ENCODE measurements at places on chromosomes 12 and 14.

- DNase-seq, result no peak
These were observed 140.5 kb downstream of the ZFP36L1 start for GRCh38 chr14:68652433-68652690.

DNA sequence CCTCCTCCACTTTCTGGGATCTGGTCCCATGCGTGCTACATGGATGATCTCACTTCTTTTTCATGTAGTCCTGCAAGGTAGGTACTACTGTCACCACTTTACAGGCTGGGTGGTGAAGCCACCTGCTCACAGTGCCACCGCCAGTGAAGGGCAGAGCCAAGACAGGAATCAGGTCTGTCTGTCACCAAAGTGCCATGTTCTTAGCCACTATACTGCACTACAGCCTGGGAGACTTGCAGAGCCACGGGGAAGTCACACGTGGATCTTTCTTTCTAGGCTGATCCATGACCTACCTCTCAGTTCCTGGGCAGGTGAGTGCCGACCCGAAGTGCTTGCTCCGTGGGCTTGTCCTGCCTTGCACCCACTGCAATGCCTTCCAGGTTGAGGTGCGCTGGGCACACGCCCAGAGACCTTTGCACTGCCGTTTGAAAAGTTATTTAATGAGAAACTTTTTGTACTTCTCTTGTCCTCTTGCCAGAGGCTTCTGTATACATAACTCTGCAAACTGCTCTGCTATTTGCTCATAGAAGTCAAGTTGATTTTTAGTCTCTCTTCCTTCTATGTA lies 19.7 kb upstream of the CLMN start:
- no peak for DNase-seq

GRCh38 chr14:50860478-50861086 lies 11.3 kb upstream of the ABHD12B start:
- DNase-seq, result peak; percentile 82

GRCh38 chr14:90062127-90062794 lies 467 bp downstream of the KCNK13 start:
- DNase-seq, result no peak

GRCh38 chr14:45034730-45035129 lies 49.2 kb upstream of the PRPF39 start:
- DNase-seq, result no peak

DNA sequence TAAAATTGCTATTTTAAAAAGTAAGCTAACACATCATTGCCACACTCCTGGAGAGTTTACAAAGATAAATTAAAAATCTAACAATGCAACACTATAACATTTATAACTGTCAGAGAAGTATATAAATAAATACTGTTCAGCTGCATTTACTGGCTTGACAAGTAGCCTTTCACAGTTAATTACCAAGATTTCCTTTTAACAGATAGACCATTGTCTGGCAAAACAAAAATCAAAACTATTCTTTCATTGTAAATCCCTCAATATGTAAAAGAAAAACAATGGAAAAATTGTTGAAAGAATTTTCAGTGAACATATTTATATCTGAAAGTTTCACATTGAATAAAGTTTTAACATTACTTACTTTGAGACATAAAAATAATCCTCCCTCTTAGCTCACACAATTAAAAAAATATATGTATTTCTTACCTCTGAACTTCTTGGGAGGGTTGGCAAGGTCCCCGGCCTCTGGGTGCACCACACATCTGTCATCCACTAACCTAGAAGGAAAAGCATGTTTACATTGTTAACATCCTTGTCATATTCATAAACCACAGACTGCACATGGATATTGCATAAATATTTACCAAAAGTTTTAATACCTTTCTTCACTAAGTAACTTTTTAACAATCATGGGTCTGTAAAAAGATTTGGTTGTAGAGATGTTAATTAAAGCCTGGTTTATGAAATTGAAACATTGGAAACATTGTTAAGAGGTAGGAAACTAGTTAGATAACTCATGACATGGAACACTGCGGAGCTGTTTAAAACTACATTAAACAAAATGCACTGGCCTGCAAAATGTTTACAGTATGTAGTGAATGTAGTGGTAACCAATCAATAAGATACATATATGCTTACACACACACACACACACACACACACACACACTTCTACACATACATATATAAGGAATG lies 43.0 kb downstream of the ITPR2 start:
- DNase-seq, result no peak

DNA sequence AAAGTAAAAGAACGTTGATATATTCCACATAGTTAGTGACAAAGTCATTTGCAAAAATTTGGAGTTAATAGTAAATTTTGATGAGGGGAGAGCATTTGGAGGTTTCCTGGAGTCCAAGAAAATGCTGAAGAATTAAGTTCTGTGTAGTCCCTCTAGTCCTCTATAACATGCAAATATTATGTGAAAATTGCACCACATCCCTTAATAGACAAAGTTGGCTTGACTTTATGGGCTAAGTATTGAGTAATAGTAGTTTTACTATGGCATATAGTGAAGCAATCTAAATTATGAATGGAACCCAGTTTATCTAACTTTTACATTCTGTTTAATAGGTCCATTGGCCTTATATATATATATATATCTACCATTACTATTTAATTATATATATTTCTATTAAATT lies 66.4 kb upstream of the DCN start:
- DNase-seq, result peak; percentile 71

DNA sequence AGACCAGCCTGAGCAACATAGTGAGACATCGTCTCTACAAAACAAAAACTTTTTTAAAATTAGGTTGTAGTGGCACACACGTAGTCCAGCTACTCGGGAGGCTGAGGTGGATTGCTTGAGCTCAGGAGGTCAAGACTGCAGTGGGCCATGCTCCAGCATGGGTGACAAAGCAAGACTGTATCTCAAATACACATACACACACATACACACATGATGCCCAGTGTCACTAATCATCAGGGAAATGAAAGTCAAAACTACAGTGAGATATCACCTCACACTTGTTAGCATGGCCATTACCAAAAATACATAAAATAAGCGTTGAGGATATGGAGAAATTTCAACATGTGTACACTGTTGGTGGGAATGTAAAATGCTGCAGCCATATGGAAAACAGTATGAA lies 33.2 kb upstream of the KICS2 start:
- DNase-seq, result no peak

DNA sequence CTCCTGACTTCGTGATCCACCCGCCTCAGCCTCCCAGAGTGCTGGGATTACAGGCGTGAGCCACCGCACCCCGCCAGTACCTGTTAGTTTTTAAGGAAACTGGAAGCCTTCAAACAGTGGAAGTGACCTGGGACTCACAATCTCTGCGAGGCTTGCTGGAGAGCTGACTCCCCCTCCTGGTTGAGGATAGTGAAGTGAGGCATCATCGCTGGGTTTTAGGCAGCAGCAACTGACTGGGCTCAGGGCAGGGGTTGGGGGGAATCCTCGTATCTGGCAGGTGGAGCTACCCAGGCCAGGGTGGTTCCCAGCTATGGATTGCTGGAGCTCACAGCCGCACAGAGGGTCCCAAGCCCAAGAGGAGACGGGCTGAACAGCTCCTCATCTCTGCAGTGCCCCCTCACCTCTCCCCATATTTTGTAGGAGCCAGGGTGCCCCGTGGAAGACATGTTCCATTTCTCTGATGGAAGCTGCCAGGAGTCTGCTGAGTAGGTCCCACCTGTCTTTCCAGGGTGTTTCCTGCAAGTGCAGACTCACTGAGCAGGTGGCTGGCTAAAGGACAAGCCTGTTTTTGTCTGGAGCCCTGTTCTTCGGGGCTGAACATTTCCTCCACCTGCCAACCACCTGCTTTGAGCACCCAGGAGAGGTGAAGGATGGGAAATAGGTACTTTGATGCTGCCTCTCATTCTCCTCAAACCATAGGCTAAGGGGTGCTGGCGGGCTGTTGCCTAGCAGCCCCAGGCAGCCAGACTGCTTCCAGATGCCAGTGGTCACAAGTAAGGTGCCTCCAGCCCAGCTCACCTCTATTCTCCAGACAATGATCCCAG lies 3.1 kb downstream of the AVIL start:
- no peak for DNase-seq

DNA sequence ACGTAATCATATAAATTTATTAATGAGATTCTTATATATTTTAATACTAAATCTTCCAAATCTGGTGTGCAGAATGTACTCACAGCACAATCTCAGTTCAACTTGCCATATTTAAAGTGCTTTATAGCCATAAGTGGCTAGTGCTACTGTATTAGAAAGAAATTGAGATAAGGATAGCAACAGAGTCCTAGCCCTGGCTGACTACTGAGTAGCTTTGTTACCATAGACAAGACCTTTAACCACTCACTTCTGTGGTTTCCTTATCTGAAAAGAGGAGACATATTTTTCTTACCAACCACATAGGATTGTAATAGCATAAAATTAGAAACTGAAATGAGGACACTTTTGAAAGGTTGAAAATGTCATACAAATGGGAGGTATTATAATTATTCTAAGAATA lies 2.0 kb upstream of the CHURC1 start:
- no peak for DNase-seq

GRCh38 chr12:5459051-5459782 lies 27.3 kb downstream of the NTF3 start:
- no peak for DNase-seq

DNA sequence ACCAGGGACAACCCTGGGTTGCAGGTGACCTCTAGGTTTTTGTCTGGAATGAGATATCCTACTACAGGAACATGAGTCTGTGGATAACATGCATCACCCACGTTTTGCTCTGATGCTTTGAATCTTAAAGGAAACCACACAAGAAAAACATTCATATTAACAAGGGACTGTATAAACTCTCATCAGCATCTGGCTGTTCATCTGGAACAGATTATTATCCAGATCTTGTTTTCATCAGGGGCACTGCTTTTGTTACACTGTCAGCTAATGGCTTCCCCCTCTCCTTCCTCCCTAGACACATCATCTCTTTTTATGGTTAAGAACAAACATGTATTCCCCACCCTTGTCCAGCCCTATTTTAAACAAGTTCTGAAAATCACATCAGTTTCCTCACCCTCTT lies 1095.7 kb downstream of the AACS start:
- peak; percentile 70 for DNase-seq

DNA sequence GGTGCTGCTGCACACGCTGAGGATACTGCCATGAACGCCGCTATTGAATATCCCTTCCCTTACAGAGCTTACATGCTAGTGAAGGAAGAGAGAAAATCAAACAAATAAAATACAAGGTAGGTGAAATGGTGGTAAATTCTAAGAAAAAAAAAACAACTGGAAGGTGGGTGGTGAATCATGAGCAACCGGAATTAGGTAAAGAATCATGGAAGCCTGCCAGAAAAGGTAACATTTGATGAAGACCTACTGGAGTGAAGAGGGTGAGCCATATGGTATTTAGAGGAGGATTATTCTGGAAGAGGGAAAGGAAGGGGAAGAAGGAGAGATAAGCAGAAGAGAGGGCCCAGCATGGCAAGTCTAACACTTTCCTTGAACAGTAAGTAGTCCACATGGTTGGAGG lies 76.1 kb downstream of the LRIG3 start:
- DNase-seq, result no peak

DNA sequence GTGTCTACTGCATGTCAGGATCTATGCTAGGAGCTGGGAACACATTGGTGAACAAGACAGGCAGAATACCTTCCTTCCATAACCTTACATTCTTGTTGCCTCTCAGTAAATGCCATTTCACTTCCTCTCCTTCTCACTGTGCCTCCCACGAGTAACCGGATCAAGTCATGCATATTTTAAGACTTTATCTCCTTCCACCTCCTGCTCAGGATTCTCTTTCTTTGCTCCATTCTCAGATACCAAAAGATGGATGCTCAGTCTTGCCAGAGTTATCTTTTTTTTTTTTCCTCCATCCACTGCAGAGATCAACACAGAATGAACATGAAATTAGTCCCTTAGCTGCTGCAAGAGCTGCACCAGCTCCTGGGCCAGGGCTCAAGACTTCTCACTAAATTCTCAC lies 20.0 kb upstream of the APPL2 start:
- no peak for DNase-seq

DNA sequence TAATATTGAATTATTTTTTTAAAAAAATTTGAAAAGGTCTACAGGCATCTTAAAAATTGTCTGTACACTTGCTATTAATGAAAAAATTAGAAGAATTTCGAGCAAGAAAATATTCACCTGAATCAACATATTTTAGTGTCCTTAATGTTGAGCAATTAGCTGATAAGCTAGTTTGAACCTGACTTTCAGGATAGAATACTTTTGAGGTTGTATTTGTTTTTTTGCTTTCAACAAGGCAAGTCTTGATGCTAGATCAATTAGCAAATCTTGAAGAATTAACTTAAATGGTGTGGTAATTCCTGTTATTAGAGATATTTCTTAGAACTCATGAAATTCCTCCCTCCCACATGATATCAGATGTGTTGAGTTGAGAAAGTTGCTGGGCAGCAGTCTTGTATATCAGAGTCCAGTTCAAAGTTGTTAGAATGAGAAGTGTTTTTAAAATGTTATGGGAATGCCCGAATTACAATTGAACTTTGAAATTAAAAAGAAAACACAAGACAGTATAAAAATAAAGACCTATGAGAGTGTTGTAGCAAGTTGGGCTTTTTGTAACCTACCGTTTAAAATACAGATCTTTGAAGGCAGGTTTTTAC lies 119.2 kb downstream of the TRMT5 start:
- DNase-seq, result no peak

GRCh38 chr14:36910578-36910977 lies 248.9 kb downstream of the PAX9 start:
- DNase-seq, result no peak

DNA sequence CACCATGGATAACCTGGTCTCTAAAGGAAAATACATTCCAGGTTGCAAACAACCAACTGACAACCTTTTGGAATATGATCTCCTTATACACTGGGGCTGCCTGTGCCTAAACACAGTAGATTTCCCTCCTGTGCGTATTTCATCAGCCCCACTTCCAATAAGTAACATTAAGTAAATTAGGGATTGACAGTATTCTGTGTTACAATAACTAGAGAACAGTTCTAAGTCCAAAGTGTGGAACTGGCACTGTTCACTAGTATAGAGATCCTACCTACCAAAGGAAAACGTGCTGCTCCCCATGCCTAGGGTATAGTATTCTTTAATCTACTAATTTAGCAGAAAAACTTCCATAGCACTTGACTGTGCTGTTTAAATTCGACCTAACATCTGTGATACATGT lies 82.8 kb downstream of the SLC38A1 start:
- DNase-seq, result no peak

DNA sequence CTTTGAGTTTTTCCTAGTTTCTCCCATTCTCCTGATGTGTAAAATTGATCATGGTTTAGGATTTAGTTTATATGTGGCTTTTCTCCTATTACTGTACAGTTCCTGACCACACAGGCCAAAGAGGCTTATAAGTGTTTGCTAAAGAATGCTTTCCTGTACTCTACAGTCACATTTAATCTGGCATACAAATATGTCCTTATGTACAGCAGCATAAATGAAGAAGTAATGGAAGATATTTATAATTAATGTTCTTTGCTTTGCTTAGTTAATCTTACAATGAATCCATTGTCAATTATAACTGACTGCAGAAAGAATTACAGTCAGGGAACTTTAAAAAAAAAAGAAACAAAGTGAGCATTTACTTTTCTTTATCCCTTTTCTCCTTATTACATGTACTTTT lies 293.9 kb downstream of the KCNC2 start:
- DNase-seq, result no peak

DNA sequence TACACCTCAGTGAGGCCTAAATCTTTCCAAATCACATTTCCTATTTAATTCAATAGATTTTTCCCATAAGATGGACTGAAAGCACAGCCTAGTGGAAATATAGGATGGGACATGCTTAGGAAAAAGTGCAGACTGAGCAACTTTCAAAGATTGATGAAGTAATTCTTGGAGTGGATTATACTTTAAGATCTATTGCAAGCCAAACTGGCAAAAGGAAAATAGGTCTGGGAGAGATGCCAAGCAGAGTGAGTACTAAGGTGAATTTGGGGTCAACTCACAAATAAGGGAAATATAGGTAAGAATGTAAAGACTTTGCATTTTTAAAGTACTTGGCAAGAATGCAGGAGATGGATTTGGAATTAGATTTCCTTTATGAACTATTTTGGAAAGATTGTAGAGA lies 170.2 kb upstream of the FOXG1 start:
- peak; percentile 61 for DNase-seq
